Activated CD8-positive, alpha-beta T cell treated with anti-CD3 and anti-CD28 coated beads for 36 hours (primary cell): ENCODE measurements at places on chromosomes 3 and 15. TPM values are rescaled to one million over a fixed set of nuclear protein-coding genes. Genes with fewer than 3 reads are reported as not detected.

DNA sequence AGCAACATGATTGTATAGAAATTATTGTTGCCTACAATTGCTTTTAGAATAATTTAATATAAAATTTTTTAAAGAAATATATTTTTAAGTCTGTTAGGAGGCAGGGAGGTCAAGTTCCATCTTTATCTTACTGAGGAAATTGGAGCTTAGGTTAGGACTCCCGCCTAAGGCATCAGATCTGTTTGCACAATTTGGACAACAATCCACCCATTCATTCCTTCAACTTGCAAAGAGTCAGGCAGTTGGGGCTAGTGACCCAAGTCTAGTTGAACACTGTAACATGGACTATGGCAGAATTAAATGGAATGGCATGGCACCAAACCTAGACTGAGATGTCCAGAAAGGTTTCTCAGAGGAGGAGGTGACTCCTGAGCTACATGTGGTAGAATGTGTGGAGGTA lies 149.4 kb upstream of the SETMAR start:
- DNase-seq: no peak

- DNase-seq: no peak
Observed at GRCh38 chr15:41825572-41826535, 2.0 kb upstream of the JMJD7 start.

GRCh38 chr3:15385901-15386653 lies 41.3 kb downstream of the METTL6 start:
- DNase-seq: no peak

- no peak for DNase-seq
Observed at GRCh38 chr15:76333720-76334437, 2.7 kb upstream of the ISL2 start.

Gene MYRIP
- not detected for total RNA-seq

Gene WDR49
- total RNA-seq: 0.36 TPM
